ENCODE measurements at places on chromosomes 7 and 10. TPM values are rescaled to one million over a fixed set of nuclear protein-coding genes. Genes with fewer than 3 reads are reported as not detected.

GRCh38 chr7:101744588-101744987 is 72.8 kb upstream of the CUX1 start:
- peaks cover 19% of the 10 kb centered on the region for H3K27me3 ChIP-seq
- DNase-seq: no peak
- no peak overlapping the region for H3K27ac ChIP-seq
- H3K4me1 ChIP-seq: peaks cover 47% of the 10 kb centered on the region

DNA sequence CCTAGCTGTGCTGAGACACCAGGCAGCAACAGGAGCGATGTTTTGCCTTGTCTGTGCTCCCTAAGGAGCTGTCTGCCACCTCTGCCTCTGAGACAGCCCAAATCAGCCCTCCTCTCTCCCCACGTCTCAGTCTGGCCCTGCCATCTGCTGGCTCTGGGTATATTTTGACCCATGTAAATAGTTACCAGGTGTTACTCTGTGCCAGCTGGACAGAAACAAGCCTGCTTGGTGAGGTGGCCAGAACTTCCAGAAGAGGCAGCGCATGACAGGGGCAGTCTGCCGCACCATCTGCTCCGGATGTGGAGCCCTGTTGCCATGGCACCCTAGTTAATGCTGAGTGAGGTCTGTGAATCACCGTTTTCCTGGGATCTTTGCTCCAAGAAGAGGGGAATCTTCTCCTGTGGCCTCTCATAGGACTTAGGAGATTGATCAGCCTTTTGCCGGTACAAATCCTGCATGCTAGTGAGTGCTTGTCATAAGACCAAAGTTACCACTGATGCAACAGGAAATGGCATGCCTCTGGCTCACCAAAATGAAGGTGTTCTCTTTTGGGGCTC is 31.8 kb downstream of the GSTO2 start:
- H3K27ac ChIP-seq: no peak overlapping the region
- no peak overlapping the region for H3K4me3 ChIP-seq
- DNase-seq: no peak
- no peaks in the 10 kb centered on the region for H3K4me1 ChIP-seq

GRCh38 chr10:57925045-57925444 is 342.6 kb downstream of the IPMK start:
- no peaks in the 10 kb centered on the region for H3K27me3 ChIP-seq
- no peaks in the 10 kb centered on the region for H3K4me1 ChIP-seq
- H3K4me3 ChIP-seq: no peak overlapping the region
- no peak overlapping the region for H3K27ac ChIP-seq
- H3K36me3 ChIP-seq: no peaks in the 10 kb centered on the region

DNA sequence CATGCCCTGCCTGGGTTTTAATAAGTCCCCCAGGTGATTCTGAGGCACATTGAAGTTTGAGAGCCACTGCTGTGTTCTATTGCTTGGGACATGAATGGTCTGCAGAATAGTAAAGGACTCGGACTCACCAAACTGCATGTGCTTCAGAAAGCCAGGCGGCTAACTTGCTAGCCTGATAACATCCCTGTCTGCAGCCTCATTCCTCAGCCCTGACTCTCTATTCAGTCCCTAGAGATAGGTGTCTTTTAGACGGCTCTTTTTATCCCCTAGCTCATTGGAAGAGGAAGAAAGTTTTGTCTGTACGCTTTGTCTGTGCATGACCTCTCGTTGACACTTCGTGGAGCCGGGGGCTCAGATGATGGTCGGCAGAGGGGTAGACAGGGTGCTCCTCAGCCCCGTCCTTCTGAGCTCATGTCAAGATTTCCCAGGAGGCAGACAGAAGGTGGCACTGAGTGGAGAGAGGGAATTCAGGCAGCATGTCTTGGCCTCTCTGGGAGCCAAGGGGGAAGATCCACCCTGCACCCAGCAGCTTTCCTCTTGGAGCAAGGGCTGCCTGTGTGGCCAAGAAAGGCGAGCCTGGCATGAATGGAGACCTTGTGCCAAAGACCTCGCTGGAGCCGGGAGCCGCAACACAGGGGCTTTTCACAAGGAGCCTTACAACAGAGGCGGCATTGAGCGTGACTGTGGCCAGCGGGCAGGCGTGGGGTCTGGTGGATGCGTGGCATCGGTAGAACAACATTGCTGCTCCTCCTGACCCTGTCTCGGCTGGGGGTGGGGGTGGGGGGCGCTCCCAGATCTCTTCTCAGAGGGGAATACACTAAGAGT is 51.1 kb upstream of the PODXL start:
- no peak for DNase-seq
- no peaks in the 10 kb centered on the region for H3K36me3 ChIP-seq
- no peak overlapping the region for H3K27ac ChIP-seq
- H3K27me3 ChIP-seq: peaks cover 79% of the 10 kb centered on the region
- H3K4me3 ChIP-seq: no peak overlapping the region
- H3K4me1 ChIP-seq: peaks cover 5% of the 10 kb centered on the region

- no peak overlapping the region for H3K4me3 ChIP-seq
- H3K36me3 ChIP-seq: no peaks in the 10 kb centered on the region
- H3K4me1 ChIP-seq: no peaks in the 10 kb centered on the region
- peaks cover 14% of the 10 kb centered on the region for H3K27me3 ChIP-seq
- no peak overlapping the region for H3K27ac ChIP-seq
These were observed 145.3 kb downstream of the GLI3 start for GRCh38 chr7:42091461-42092291.

DNA sequence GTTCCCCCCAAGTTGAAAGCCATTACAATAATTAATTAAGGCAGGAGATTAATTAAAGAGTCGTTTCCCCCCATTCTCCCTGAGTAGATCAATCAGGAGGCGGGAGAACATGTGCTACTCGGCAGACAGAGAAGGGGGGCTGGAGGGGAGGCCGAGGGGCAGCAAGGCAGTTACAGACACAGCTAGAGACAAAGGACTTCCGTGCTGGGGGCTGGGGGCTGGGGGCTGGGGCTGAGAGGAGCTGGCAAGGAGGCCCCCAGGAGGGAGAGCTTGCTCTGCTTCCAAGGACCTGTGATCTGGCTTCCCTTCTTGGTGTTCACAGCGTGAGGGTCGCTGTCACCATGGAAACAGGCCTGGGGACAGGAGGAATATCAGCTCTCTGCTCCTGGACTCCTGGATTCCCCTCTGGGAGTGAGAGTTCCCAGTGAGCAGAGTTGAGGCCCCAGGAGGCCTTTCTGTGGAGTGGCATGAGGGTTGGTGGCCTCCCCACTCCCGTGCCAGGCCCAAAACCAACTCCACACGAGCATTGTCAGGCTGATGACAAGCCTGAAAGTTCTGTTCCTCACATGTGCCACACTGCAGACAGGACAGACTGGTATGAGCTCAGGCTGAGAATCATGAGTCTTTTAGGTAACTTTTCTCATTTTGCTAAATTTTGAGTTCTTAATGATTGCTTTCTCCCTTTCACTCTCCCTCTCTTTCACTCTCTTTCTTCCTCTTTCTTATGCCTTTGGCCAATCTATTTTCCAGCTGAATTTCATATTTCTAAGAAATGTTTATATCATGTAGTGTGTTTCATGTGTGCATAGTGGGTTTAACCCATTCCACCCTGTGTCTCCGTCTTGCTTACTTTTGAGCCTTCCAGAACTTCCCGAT is 16.4 kb downstream of the FAM241B start:
- peaks cover 75% of the 10 kb centered on the region for H3K27me3 ChIP-seq
- H3K27ac ChIP-seq: no peak overlapping the region
- no peaks in the 10 kb centered on the region for H3K4me1 ChIP-seq
- no peak for DNase-seq

DNA sequence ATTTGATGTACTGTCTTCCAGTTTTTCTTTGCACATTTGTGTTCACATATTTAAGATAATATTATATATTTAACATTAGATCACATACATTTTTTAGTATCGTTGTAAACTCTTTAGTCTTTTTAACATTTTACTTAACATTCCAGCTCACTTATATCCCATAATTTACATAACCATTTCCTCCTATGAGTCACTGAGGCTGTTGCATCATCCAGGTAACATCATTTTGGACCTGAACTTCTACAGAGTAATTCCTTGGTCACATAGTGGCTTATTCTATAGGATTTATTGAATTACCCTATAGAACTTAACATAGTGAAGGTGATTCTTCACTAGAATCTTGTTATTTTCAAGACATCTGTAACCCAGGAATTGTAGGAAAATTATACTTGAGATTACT is 194.4 kb downstream of the POU6F2 start:
- H3K4me3 ChIP-seq: no peak overlapping the region
- DNase-seq: no peak
- H3K27me3 ChIP-seq: no peaks in the 10 kb centered on the region
- no peaks in the 10 kb centered on the region for H3K36me3 ChIP-seq

- H3K27ac ChIP-seq: no peak overlapping the region
- no peaks in the 10 kb centered on the region for H3K27me3 ChIP-seq
- H3K4me3 ChIP-seq: no peak overlapping the region
- H3K4me1 ChIP-seq: peaks cover 15% of the 10 kb centered on the region
- DNase-seq: no peak
These were observed 14.6 kb downstream of the WBP1L start for GRCh38 chr10:102758240-102758932.

DNA sequence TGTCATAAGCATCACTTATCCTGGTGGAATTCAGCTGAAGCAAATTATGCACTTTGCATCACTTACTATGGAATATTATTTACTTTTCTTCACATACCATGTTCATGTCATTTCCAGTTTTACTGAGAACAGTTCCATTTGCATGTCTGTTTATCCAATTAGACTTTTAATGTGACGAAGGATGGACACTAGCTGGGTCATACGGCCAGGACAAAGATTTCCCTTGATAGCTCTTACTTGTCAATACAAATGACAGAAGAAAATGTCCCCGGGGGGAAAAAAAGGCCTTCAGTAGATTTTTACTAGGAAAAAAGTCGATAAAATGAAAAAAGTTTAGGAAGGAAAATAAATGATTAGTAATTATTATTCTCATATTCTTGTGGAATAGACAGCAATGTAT is 106.6 kb downstream of the RAPGEF5 start:
- no peaks in the 10 kb centered on the region for H3K36me3 ChIP-seq
- H3K27ac ChIP-seq: no peak overlapping the region
- DNase-seq: no peak
- no peaks in the 10 kb centered on the region for H3K4me1 ChIP-seq

DNA sequence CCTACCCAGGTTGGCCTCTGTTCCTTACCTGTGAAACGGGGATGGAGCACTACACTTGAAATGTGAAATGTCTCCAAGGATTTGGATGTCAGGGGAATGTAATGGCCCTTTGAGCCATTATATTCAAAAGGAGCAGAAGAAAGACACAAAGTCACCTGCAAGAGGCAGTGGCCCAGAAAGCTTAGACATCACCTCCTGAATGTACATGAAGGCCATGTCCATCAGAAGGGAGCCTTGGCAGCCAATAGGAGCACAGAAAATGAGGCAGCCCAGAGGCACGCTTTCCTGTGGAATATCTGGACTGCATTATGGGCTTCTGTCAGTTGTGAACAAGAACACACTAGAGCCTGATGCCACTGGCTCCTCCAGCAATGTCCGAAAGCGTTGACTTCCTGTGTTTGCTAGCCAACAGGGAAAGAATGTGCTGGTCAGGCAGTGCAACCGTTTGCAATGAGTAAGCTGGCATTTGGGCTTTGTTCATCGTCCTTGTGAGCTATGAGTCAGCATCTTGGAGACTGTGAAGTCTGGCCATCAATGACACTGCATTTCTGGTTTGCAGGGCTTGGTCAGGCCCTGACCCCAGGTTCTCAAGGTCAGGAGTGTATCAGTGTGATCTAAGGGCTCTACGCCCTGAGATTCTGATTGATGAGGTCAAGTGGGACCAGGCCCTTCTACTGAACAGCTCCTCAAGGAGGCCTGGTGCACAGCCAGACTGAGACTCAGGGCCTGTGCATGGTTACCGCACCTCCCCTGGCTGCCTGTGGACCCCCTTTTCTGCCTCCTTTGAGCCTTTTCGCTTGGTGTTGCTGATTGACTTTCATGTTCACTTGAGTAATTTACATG is 222.4 kb downstream of the RPS24 start:
- peaks cover 15% of the 10 kb centered on the region for H3K4me1 ChIP-seq
- DNase-seq: peak; percentile 57
- no peaks in the 10 kb centered on the region for H3K36me3 ChIP-seq
- H3K27me3 ChIP-seq: peaks cover 3% of the 10 kb centered on the region
- no peak overlapping the region for H3K4me3 ChIP-seq

- H3K27ac ChIP-seq: no peak overlapping the region
- H3K4me3 ChIP-seq: no peak overlapping the region
- H3K27me3 ChIP-seq: peaks cover 59% of the 10 kb centered on the region
These were observed 141.7 kb upstream of the PFKP start for GRCh38 chr10:2925631-2926030.

DNA sequence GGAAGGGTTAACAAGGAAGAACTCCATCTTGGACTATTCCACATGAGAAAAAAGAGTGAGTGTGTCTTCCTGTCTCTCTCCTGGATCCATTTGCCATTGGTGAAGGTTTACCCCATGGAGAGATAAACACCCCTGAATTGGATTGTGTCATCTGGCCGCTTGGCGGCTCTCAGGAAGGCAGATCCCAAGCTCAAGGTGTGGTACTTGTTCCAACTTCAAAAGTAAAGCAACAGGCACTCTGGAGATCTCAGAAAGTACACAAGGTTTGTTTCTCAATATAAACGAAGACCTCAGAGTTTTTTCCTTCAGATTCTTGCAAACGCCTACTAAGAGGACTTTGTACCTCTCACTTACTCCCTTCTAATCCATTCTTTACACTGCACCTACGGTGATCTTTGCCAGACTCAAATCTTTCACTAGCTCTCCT is 116.7 kb downstream of the REEP3 start:
- H3K36me3 ChIP-seq: no peaks in the 10 kb centered on the region
- H3K27me3 ChIP-seq: 0 out of 3 replicates have a peak, but pooled peaks cover 2% of the 10 kb centered on the region
- no peaks in the 10 kb centered on the region for H3K4me1 ChIP-seq
- no peak overlapping the region for H3K27ac ChIP-seq
- peak; percentile 40 for DNase-seq
- no peak overlapping the region for H3K4me3 ChIP-seq

DNA sequence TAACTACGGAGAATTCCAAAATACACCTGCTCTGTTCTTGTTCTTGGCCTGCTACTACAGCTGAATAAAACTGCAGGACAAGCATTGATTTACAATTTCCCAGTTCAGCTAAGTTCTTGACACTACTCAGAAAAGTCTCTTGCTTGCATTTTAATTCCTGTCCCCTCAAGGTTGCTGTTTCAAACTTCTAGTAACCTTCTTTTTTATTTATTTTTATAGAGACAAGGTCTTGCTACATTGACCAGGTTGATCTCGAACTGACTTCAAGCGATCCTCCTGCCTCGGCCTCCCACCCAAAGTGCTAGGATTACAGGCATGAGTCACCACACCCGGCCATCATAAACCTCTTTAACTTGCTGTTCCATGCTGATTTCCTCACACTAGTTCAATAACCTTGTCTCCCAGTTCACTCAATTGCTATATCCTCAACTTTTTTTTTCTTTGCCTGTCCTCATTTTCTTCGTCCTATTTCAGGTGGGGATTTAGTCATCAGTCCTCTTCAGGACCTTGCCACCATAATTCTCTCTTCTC is 79.9 kb downstream of the ARHGAP21 start:
- H3K36me3 ChIP-seq: no peaks in the 10 kb centered on the region
- H3K27me3 ChIP-seq: no peaks in the 10 kb centered on the region
- no peak overlapping the region for H3K4me3 ChIP-seq
- H3K27ac ChIP-seq: peak overlapping the region; percentile 5

GPER1 gene
- total RNA-seq: not detected

ITIH5 gene
- total RNA-seq: 3.9 TPM

NPC1L1 gene
- 0.02 TPM for total RNA-seq

CALHM3 gene
- not detected for total RNA-seq

TLX1 gene
- 0.33 TPM for total RNA-seq

GIMAP6 gene
- 0.38 TPM for total RNA-seq

All from K562 (cell line).